ENCODE measurements at places on chromosomes 5 and 9. TPM values are rescaled to one million over a fixed set of nuclear protein-coding genes. Genes with fewer than 3 reads are reported as not detected.

Gene DND1
- 0.19 TPM for total RNA-seq

Gene FAM151B
- total RNA-seq, result 5.1 TPM

Gene WNT8A
- total RNA-seq, result not detected

Gene FBXL17
- total RNA-seq, result 26.1 TPM

Gene PCDHGC5
- 1.5 TPM for total RNA-seq

Gene SNX18
- total RNA-seq, result 13.3 TPM

Gene TTC33
- total RNA-seq, result 18.1 TPM

Gene SLC4A9
- total RNA-seq, result 0.42 TPM

- no peak for ATAC-seq
These were observed 22.7 kb upstream of the UGCG start for GRCh38 chr9:111873901-111874300.

DNA sequence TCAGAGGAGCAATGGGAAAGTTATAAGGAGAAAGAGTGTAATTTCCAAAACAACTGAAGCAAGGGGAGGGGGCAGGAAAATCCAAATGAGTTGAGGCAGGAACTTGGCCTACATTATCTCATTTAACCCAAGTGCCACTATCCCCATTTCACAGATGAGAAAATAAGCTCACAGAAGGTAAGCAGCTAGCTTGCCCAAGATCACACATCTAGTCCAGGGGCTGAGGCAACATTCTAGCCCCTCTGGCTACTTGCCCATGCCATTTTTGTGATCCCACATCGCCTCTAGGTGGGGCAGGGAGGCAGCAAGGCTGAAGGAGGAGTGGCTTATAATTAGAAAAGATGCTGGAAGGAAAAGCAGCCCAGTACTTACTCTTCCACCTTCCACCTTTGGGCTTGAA is 2.6 kb upstream of the PSIP1 start:
- no peak for ATAC-seq

- ATAC-seq, result peak; percentile 67
These were observed 2.0 kb upstream of the ANP32B start for GRCh38 chr9:97980918-97981845.

DNA sequence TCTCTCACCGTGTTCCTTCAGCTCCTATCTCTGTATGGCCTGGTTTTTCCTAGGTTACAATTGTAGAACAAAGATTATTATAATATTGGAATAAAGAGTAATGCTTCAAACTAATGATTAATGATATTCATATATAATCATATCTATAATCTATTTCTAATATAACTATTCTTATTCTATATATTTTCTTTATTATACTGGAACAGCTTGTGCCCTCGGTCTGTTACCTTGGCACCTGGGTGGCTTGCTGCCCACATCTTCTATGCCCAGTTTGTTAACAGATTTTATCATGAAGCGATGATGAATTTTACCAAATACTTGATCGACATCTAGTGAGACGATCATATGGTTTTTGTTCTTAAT is 363.6 kb upstream of the TYRP1 start:
- no peak for ATAC-seq

- no peak for ATAC-seq
These were observed 178.7 kb downstream of the PPP2R2B start for GRCh38 chr5:146699664-146700418.

- ATAC-seq, result peak; percentile 32
These were observed 440.4 kb downstream of the CDH18 start for GRCh38 chr5:19547640-19548039.

GRCh38 chr9:128159522-128159783 is 612 bp upstream of the BBLN start:
- ATAC-seq, result peak; percentile 1

- ATAC-seq, result no peak
These were observed 242.1 kb upstream of the NUDT12 start for GRCh38 chr5:103804711-103805110.

DNA sequence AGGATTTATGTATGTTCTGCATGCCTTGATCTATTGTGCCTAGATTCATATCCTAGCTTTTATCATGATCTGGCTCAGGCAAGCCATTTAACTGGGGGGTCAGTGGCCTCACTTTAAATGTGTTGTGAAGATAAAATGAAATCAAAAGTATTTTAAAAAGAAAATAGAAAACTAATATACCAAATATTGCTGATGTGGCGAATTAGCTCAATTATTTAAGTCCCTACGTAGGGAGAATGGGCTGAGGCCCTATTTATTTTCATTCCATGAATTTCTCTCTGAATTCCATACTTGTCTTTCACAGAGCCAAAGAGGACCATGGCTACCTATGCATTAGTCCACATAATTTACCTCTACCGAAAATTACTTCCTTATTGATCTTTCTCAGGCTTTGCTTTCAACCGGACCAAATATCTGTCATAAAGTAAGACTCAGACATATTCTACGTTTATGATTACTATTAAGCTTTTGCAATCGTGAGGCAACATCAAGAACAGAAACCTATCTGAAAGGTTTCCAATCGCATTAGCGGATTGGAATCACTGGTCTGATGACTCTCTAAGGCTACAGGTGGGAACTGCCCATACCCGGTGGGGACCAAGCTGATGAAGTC is 1.7 kb downstream of the MBLAC2 start:
- peak; percentile 0 for ATAC-seq

- ATAC-seq, result no peak
These were observed 570.4 kb upstream of the ST8SIA4 start for GRCh38 chr5:101473483-101473882.

GRCh38 chr9:116275418-116276195 is 122.0 kb downstream of the PAPPA start:
- ATAC-seq, result no peak

DNA sequence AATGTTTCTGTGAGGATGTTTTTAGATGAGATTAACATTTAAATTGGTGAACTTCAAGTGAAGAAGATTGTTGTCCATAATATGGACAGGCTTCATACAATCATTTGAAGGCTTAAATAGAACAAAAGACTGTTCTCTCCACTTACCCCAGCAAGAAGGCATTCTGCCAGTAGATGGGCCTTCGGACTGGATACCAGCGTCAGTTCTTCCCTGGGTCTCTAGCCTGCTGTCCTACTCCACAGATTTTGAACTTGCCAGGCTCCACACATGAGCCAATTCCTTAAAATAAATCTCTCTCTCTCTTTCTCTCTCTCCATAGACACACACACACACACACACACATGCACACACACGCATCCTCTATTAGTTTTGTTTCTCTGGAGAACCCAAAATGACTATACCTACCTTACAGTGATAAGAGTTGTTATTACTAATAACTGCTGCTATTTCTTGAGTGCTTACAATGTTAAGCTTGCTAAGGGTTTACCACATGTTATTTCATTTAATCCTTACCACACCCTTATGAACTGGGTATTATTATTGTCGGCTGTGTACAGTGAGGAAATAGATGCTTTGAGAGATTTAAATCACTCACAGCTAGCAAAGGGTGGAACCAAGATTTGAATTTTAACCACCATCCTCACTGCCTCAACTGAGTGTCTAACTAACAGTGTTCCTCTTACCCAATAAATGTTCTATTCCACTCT is 19.8 kb upstream of the IQGAP2 start:
- peak; percentile 81 for ATAC-seq

DNA sequence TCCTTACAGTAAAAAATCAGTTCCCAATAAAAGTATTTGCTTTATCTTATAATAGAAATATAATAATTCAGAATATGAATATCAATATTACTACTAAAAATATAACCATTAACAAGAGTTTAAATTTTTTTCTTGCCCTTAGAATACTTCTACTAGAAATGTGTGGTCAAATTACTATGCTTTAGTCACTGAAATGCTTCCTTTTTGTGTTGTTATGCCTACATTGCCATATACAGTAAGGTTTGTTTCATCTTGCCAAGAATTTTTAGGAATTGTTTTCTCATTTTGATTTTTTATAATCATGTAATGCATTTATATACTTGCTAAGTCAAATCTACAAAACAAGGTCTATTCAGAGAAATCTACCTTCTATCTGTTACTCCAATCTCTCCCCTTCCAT is 181.7 kb downstream of the CDK5RAP2 start:
- no peak for ATAC-seq

DNA sequence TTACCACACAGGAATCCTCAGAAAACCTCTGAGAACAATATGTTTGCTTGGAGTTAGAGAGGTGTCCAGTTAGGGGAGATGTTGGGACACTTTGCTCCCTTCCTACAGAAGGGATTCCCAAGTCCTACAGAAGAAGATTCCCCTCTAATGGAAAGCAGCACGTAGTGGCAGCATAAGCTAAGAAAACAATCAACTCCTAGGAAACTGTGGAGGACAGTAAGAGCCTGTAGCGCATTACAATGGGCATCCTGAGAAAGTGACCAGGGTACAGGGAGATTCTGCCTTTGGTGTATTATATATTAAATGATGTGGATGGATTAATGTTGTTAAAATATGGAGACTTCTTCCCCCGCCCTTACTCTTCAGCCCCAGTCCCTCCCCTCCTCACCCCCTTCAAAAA is 13.9 kb upstream of the RIC1 start:
- ATAC-seq, result no peak

GRCh38 chr9:121769939-121770338 is 118.5 kb downstream of the DAB2IP start:
- ATAC-seq, result no peak

DNA sequence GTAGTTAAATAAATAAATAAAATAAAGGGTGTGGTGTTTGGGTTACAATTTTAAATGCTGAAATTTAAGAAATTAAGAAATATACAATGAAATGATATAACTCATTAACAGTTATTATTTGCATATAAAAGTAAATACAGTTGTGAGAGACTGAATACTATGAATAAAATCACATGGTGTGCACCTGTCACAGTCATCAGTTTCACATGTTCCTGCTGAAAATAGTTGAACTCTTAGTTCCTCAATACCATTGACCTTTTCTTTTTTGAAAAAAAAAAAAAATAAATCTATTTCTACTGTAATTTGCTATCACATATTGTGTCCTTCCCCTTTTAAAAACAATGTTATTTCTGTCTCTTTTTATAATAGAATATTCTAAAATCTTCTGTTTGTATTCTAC is 130.9 kb upstream of the CHD1 start:
- no peak for ATAC-seq

DNA sequence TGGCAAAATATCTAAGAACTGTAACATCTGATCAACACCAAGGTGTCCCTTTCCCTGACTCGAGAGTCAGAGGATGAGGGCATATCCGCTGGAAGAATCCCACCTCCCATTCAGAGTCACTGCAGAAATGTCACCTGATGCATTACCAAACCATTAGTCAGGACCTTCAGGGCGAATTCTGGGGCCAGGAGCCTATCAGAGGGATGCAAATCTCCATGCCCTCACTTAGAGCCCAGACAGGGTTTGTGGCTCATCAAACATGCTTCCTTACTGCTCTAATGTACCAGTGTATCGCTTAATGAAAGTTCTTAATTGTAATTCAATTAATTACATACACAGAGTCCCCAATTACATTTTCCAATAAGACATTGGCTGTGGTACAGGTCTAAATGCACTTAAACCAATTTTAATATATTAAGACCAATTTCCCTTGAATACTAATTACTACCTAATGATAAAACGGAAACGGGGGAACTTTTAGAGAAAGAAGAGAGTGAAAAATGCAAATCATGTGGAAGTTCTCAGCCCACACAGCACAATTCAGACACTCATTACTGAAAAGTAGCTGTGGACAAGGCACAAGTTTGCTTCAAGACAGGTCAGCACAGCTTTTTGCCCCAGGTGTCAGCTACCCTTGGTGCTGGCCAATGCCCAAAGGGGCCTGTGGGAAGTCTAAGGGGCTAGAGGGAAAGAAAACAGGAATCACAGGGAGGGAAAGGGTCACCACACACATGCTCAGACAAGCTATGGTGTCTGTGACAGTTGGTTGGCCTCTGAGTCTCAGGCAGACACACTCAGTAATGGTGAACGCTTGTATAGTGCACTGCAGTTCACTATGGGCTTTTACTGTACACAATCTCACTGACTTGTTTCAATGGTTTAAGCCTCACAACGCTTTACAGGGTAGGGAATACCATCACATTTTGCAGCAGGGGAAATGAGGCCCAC is 211.6 kb downstream of the MAPKAP1 start:
- no peak for ATAC-seq

DNA sequence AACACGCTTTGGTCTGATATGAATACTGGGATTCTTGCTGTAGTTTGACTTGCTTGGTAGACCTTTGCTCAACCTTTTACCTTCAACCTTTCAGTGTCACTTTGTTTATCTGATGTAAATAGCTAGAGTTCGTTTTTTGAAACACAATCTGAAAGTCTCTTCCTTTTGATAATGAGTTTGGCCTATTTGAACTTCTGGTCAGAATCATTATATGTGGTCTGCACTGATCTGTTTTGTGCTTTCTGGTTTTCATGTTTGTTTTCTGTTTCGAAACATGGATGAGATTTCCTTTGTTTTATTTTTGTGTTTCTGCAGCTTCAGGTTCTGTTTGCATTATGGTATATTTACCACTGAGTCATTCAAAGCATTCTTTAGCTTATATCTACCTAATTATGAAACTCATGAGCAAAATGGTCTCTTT is 217.5 kb downstream of the GABBR2 start:
- ATAC-seq, result no peak

DNA sequence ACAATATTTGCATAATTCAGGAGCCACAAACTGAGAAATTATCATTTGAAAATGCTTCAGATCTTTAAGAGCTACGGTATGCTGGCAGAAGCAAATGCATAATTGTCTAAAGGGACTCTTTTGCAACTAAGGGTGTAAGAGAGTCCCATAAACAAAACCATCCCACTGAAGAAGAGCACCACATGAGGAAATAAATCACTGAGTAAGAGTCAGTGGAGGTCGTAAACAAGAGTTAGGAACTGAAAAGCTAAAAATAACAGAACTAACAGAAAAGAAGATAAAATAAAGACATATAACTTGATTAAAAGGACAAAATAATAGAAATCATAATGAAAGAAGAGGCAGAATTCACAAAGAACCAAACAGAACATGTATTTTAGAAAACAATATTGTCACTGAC is 3.5 kb upstream of the SMC2 start:
- ATAC-seq, result no peak

DNA sequence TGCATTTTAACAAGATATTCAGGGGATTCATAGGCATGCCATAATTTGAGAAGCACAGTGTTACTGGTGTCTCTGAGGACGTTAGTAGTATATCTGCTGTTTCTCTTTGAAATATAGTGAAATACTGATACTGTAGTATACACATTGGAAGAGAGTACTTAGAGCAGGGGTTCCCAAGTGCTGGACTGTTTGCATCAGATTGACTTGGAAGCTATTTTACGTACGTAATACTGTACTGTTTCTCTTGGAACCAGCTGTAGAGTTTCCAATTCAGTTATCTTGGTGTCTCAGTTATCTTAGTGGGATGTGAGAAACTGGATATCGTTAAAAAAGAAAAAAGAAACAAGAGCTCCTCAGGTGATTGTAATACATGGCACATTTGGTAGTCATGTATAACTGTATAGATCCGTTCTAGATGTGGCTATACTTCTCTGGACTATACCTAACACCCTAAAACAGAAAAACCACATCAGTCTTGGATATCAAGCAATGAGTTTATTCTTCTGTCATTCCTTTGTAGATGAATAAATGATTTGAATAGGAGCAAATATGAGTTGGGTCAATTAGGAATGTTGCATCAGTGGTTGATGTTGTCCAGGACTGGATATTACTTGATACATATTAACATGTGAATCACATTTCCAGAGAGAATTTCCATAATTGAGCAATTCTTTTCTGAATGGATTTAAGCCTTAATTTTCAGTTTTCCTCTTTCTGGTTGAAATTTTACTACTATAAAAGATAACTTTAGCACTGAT is 33.4 kb downstream of the PRRC1 start:
- ATAC-seq, result no peak
